ENCODE measurements at places on chromosomes 4 and X. TPM values are rescaled to one million over a fixed set of nuclear protein-coding genes. Genes with fewer than 3 reads are reported as not detected.
A peak's percentile ranks its signal among the peaks of the same experiment; 100 is the strongest.

The TBCK gene
- 50.0 TPM for total RNA-seq

The USP17L15 gene
- not detected for total RNA-seq

The PNMA3 gene
- 1.7 TPM for total RNA-seq

The SPANXA1 gene
- not detected for total RNA-seq

The CYBB gene
- 43.7 TPM for total RNA-seq

The KIAA1210 gene
- 0.03 TPM for total RNA-seq

The CD38 gene
- 8.9 TPM for total RNA-seq

The TAPT1 gene
- total RNA-seq, result 36.8 TPM

The LPAR4 gene
- 0.16 TPM for total RNA-seq

The MAD2L1 gene
- total RNA-seq, result 1.9 TPM

- DNase-seq, result no peak
Measured at GRCh38 chrX:46687619-46688018, 71.3 kb downstream of the SLC9A7 start.

DNA sequence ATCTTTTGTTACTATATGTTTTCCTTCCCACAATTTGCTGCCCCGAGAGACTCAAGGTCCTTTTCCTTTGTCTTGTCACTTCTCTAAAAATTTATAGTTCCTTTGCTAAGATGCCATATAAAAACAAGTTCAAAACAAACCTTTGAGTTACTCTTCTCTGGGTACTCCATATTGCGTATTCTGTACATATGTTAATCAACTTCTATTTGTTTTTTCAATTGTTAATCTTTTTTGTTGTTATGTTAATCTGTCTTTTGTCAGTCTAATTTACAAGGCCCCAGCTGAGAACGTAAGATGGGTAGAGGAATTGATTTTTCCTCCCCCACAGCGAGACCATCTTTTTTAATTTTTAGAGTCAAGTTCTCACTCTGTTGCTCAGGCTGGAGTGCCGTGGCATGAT lies 7.2 kb upstream of the PPEF2 start:
- no peak for DNase-seq

GRCh38 chr4:10085828-10086505 lies 30.6 kb downstream of the WDR1 start:
- DNase-seq, result no peak

- DNase-seq, result no peak
Measured at GRCh38 chr4:139700568-139700967, 34.9 kb downstream of the MGST2 start.

GRCh38 chr4:10584042-10584441 lies 100.5 kb downstream of the CLNK start:
- no peak for DNase-seq

GRCh38 chr4:52367282-52367830 lies 291.7 kb downstream of the USP46 start:
- DNase-seq, result no peak

GRCh38 chr4:56217343-56217890 lies 169.9 kb downstream of the AASDH start:
- no peak for DNase-seq

- no peak for DNase-seq
Measured at GRCh38 chrX:110409925-110410324, 51.3 kb downstream of the RTL9 start.

DNA sequence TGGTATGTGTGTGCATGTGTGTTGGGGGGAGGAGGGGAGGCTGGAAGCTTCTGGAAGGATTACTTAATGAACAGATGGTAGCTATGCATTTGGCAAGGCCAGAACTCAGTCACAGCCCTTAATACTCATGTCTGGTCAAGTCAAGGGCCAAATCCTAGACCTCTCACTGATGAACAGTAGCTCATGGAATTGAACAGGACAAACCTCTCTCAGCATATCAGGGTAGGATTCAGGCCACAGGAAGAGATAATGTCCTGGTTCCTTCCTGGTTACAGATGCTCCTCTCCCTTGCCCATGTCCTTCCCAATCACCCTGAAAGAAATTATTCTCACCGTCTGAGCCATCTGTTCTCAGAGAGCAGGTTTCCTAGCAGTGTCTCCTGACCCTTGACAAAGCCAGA lies 165.7 kb downstream of the SOWAHB start:
- DNase-seq, result no peak

- DNase-seq, result no peak
Measured at GRCh38 chrX:110408949-110409588, 50.4 kb downstream of the RTL9 start.

DNA sequence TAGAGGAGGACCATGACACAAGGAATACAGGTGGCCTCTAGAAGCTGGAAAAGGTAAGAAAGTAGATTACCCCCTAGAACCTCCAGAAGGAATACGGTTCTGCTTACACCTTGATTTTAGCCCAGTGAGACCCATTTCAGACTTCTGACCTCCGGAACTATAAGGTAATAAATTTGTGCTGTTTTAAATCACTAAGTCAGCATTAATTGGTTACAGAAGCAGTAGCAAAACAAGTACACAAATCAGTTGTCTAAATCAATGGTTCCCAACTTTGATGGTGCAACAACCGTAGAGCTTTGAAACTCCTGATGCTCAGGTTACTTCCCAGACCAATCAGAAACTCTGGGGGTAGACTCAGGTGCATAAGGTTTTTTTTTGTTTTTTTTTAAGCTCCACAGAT lies 113.6 kb downstream of the RTL9 start:
- DNase-seq, result no peak

- DNase-seq, result no peak
Measured at GRCh38 chr4:99894998-99895397, 771 bp upstream of the LAMTOR3 start.

GRCh38 chr4:1721666-1722550 lies 587 bp downstream of the TACC3 start:
- peak; percentile 82 for DNase-seq

GRCh38 chrX:28847423-28847822 lies 260.2 kb downstream of the IL1RAPL1 start:
- DNase-seq, result no peak

DNA sequence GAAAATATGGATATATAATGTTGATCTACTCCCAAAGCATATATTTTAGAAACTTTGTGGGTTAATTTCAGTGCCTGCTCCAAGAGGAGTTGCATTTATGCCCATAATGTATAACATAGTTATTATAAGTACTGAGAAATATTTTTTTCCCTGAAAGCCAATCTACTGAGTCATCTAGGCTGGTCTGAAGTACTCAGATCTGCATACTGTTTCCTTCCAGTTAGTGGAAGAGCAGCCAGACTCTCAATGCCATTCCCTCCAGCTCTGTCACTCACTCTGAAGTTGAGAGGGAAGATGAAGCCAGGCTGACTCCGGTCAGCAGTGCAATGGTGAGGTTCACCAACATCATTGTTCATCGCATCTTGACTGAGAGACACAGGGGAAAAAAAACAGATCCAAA lies 505.1 kb downstream of the PPARGC1A start:
- no peak for DNase-seq

- no peak for DNase-seq
Measured at GRCh38 chr4:186676531-186677161, 47.0 kb downstream of the FAT1 start.

DNA sequence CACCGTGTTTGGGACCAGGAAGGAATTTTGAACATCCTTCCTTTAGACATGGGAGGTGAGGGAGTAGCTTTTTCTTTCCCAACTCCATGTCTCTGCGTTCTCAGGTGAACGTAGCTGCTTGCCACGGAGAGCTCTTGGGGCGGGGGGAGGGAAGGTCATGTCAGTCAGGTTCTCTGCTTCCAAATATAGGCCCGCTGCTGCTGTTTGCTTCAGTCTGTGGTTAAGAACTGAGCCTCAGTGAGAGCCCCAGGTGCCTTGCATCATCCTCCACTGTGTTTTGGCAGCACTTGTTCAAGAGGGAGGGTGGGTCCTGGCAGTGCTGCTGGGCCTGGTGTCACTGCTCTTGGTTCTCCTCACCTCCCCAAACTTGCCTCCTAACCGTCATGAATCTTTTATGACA lies 46.5 kb downstream of the HADH start:
- DNase-seq, result no peak

DNA sequence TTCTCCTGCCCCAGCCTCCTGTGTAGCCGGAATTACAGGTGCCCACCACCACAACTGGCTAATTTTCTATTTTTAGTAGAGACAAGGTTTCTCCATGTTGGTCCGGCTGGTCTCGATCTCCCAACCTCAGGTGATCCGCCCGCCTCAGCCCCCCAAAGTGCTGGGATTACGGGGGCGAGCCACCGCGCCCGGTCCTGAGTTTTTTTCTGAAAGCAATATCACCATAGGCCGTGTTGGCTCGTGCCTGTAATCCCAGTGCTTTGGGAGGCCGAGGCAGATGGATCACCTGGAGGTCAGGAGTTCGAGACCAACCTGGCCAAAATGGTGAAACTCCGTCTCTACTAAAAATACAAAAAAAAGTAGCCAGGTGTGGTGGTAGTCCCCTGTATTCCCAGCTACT lies 136.3 kb upstream of the TECRL start:
- DNase-seq, result peak; percentile 49

- no peak for DNase-seq
Measured at GRCh38 chrX:38089173-38089982, 83.0 kb downstream of the SYTL5 start.

DNA sequence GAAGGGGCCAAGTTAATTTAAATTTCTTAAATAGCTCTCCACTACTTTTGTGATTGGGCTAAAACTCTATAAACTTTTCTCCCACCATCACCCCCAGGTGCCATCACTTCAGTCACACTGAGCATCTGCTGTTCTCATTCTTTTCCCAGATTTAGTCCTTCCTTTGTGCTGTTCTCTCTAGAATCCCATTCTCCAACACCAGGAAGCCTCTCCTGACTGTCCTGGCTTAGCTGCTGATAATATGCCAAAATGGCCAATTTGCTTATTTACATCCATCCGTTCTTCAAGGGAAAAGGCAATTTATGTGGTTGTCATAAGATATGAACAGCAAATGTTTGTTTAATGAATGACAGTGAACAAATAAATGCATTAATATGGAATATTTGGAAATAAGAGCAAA lies 44.1 kb downstream of the FGFBP1 start:
- DNase-seq, result no peak

DNA sequence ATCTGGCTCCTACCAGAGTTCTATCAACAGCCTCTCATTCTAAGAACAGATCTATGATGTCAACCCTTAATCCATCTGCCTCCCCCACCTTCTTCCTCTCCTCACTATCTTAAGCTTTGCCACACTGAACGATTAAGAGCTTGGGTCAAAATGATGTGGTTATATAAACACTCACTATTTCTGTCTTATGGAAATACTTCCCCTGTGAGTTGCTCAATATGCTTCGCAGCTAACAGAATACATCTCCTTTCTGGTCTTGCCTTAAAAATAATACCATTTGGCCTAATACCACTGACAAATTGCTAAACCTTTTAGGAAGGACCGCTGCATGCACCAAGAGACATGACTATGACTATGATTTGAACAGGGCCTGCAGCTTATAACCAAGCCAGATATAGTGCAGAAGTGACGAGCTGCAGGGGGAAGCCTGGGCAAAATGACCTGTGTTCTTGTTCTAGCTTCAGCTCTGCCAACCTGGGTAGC lies 130.9 kb downstream of the RNF150 start:
- DNase-seq, result no peak

DNA sequence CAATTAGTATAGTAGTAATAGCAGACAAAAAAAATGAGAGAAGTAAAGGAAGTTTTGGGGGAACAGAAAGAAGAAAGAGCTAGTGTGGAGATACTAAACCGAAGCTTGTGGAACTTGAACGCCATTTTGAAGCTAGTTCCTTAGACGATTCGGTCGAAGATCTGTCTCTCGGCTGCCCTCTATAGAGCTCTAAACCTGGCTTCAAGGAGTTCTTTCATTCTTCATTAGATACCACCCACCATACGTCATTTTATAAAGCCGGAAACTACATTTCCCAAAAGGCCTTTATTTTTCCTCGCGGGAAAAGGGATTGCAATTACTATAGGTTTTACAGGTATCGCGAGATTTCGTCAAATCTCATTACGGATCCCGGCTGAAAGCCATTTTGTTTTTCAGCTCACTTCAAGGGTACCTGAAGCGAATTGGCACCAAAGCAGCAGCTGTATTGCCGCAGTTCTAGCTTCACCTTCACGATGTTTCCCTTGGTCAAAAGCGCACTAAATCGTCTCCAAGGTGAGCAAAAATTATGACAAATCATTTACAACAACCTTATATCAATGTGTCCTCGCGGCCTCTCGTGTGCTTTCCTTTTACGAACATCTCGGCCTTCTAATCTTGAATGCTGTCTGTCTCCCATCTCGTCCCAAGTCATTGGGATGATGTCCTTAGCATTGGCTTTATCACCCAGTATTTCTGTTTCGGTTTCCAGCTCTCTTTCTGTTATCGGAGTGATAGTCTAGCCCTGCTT lies at the start of gene COX7B:
COX7B (plus strand) TSS at position 388 of the 748 bp plus-strand sequence; CDS start at position 474, 86 bp downstream.
- DNase-seq, result peak; percentile 84

DNA sequence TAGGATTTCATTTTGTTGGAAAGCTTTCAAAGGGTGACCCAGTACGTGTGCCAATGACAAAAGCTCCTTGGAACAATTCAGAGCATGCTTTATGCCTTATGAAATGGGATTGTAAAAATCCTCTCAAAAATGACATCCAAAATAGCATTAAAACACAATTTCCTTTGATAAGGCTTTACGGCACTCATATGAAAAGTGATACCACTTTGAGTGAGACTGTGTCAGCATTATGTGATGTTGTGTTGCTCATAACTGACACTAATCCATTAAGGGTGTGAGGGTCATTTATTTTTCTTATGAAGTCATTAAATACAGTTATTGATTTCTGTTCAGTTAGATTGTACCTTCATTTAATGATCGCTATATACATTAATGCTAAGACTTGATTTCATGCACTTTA lies 250.2 kb downstream of the TENM3 start:
- no peak for DNase-seq

DNA sequence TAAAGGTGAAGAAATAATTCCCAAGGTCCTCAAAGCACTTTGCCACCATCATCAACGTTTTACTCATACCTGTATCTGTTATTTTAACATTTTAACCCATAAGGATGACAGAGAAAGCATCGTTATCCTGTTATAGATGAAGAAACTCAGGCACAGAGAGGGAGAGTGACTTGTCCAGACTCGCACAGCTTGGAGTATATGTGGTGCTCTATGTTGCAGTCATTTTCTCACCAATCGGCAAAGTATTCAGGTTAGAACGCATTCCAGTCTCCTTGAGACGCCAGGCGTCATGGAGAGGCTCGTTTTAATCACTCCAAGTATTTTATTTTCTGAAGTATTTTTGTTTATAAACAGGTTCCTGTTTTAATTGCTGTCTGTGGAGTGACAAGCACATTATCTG lies 73.5 kb downstream of the IRF2 start:
- DNase-seq, result no peak

DNA sequence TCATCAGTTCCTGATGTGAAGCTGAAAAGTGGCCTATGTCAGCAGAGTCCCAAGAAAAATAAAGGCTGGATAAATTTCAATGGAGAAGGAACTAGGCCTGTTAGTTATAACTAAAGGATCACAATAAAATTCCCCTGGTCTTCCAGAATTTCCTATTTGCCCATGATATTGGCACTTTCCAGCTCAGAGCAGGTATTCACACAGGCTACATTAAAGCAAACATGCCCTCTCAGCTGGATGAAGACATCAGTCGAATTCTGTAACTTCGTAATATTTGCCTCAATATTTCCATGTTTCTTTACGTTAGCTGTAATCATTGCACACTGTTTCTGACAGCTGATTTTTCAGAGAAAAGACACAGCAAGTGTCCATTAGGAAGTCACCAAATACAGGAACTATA lies 9.5 kb downstream of the HPGD start:
- DNase-seq, result no peak

Data from kidney (tissue), 22 donors.